ENCODE measurements at places on chromosomes 2 and 18.

DNA sequence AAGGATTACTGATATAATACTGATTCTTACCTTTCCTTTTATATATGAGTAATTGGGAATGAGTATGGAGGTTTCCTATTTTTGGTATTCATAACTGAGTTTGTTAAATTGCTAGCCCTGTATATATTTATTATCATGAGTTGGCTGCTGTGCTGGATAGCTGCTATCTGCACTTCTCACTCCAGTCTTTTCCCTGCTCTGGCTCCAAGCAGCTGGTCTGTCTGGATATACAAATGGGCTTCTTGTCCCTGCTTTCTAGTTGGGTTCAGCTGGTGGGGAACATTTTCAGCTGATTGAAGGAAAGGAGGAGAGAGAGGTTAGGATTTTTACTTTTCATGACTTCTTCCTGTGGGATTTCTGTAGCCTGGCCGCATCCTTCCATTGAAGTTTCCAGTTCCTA is 41.2 kb downstream of the AGFG1 start:
- no peak for DNase-seq

DNA sequence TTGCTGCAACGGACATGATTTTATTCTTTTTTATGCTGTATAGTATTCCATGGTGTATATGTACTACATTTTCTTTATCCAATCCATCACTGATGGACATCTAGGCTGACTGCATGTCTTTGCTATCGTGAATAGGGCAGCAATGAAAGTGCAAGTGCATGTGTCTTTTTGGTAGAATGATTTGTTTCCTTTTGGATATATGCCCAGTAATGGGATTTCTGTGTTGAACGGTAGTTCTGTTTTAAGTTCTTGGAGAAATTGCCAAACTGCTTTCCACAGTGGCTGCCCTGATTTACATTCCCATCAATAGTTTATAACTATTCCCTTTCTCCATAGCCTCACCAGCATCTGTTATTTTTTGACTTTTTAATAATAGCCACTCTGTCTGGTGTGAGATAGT is 99.7 kb upstream of the CRIM1 start:
- no peak for DNase-seq

DNA sequence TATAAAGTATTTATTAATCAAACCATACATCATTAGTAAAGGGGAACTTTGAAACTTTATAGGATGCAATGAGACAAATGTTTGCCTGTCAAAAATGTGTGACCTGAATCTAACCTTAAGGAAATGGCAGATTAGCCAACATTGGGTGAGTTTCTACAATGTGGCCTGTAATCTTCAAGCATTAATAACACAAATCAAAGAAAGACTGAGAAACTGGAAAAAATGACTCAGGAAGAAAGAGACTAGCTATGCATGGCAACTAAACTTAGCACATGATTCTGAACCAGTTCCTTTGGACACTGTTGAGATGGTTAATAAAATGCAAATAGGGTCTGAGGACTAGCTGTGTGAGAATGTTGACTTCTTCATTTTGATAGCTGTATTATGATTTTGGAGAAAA is 628.6 kb upstream of the ID2 start:
- DNase-seq: no peak

GRCh38 chr2:71064754-71065621 is 3.5 kb upstream of the NAGK start:
- DNase-seq: no peak

GRCh38 chr2:235472443-235472842 is 21.4 kb upstream of the AGAP1 start:
- no peak for DNase-seq

DNA sequence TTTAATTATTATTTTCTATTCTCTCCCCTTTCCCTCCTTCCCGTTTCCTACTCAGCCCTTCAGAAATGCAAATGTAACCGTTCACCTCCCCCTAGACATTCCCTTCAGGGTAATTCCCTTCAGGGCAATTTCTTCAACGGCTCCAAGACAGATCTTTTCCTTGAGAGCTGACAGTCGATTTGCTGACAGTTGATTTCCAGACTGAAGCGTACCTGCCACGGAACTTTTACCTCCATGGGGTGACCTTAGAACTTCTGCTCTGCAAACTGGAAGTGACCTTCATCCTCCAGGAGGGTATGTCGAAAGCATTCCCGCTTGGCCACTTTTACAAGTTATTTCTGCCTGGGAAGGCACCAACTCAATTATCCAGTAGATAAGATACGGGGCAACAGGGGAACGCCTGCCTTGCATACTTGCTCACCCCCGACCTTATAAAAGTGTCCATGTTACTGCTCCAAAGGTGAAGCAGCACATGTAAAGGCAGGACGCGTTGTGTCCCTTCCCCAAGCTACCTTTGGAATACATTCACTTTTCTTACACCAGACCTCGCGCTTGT is 18.5 kb downstream of the B3GNT7 start:
- no peak for DNase-seq

GRCh38 chr2:145258903-145259579 is 739.1 kb upstream of the ZEB2 start:
- no peak for DNase-seq

DNA sequence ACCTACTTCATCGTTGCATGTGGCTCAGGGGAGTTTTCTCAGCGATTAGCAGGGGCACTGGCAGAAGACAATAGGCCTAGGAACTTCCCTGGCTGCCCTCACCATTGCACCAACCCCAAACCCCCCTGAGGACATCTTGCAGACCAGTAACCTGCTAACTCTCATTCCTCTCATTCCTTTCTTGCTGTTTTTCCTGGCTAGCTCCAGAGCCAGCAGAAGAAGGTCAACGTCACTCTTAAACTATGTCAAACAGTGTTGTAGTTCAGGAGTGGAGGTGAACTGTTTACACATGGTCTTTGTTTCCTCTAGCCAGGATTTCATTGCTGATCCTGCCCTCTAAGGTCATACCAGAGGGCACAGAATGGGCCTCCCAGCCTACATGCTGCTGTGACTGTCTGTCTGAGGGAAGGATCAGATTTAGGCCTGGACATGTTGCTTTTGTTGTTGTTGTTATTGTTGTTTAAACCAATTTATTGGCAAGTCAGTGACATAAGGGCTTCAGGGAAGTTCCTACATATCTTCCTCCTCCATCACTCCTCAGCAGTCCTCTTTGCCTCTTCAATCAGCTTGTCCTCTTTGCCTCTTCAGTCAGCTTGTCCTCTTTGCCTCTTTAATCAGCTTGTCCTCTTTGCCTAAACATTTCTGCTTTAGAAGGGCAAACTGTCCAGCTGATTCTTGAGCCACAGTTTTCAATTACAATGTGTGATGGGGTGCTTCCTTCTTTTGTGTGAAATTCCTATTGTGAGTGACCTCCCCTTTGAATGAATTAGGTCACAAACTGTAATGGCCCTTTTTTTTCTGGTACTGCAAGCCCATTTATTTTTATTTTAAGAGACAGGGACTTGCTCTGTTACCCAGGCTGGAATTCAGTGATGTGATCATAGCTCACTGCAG is 471.9 kb upstream of the TNP1 start:
- DNase-seq: no peak

GRCh38 chr18:47143899-47144485 is 6.3 kb downstream of the HDHD2 start:
- DNase-seq: no peak

DNA sequence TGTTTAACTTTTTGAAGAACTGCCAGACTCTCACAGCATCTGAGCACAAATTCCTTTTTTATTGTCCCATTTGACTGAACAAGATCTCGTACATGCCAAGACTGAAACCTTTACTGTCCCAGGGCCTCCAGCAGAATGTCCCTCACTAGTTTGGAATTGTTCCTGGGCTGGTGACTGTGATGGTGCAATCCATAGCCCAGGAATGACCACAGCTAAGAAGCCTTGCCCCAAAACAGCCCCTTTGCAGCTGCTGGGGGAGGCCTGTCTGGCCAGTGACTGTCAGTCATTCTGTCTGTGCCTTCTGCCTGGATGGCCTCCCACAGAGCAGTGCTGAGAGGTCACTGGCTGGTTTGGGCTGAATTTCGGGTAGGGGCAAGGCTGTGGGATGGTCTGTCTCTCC is 184.5 kb upstream of the MSH6 start:
- no peak for DNase-seq

GRCh38 chr2:60519231-60519863 is 34.1 kb downstream of the BCL11A start:
- no peak for DNase-seq

GRCh38 chr2:231665245-231666170 is 42.8 kb upstream of the PTMA start:
- no peak for DNase-seq

- no peak for DNase-seq
These were observed 161.3 kb downstream of the SPP2 start for GRCh38 chr2:234211797-234212196.

- DNase-seq: no peak
These were observed 301.9 kb downstream of the ZEB2 start for GRCh38 chr2:144217853-144218633.

GRCh38 chr2:191571163-191571769 is 106.7 kb upstream of the NABP1 start:
- DNase-seq: no peak

DNA sequence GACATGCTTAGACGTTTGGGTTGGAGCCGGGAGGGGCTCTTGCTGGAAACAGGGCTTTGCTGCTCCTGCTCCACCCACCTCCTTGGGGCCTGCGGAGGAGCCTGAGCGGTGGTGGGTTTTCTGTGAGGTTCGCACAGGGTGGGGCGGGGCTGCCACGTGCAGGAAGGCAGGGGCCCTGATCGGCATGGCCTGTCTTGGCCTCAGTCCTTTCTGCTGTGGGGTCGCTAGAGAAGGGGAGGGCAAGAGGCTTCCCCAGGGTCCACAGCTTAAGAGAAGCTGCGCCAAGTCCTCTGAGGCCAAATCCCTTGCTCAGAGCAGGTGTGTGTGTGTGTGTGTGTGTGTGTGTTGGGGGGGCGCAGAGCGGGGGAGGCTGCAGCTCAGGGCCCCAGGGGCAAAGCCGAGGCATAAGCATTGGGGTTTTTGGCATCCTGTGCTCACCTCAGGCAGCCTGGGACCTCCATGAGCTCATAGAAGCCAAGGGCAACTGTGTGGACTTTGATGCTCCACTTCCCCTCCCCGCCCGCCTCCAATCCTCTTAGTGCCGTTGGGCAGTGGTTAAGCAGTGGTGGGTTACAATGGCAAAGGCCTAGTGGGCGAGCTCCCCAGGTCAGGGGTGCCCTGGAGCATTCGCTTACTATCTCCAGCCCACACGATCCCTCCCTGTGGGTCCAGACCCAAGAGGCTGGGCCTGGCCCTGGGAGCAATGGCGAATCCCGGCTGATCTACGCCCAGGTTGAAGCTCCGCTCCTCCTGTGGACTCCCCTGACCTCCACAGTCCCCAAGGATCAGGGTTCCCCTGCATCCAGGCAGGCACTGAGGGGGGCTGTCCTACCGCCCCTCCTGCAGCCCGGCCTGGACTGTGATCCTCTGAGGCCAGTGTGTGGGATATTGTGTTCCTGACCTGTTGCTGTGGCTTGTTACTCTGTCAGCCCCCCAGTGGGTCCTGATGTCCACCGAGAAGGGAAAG is 28.9 kb downstream of the TOGARAM2 start:
- DNase-seq: no peak

- no peak for DNase-seq
These were observed 8.5 kb downstream of the SPEG start for GRCh38 chr2:219443016-219443696.

DNA sequence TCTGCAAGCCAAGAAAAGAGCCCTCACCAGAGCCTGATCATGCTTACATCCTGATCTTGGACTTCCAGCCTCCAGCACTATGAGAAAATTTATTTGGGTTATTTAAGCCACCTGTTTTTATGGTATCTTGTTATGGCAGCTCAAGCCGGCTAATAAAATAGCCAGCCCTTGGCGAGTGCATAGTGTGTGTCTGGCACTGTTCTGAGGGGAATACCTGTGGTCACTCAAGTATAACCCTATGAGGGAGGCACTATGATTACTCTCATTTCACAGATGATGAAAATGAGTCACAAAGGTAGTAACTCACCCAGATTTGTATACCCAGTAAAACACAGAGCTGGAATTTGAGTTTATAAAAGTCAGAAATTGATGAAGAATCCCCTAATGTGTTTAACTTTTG is 556.9 kb upstream of the SETBP1 start:
- no peak for DNase-seq

DNA sequence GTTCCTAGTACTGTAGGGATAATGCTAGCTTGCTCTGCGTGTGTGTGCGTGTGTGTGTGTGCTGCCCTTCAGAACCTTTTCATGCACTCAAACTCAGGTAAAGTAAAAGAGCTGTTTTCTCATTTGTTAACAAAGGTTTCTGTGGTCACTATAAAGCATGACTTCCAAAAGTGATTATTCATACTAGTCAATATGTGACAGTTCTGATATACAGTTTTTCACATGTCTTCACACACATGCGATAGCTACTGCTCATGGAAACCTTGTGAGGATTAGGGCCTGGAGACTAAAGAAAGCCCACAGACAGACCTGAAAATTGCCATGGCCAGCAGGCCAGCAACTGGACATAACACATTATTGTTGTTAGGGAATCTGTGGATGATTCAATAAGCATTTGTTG is 56.9 kb upstream of the NEMP2 start:
- no peak for DNase-seq

DNA sequence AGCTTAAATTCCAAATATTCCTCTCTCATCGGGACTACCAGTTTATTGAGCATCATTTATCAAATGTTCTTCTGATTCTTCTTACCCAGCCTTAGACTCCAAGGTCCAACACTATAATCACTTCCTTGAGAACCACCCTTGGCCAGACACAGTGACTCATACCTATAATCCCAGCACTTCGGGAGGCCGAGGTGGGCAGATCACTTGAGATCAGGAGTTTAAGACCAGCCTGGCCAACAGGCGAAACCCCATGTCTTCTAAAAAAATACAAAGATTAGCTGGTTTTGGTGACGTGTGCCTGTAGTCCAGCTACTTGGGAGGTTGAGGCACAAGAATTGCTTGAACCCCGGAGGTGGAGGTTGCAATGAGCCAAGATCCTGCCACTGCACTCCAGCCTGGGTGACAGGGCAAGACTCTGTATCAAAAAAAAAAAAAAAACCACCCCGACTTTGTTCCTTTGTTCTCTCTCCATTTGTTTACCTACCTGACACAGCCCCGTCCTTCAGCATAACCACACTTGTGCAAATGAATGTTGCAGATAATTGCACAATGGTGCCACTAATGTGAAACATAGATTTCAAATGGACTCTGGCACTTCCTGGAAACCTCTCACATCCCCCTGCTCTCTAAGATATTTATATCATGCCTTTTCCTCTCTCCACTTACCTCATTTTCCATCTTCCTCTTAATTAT is 38.9 kb upstream of the LPIN2 start:
- DNase-seq: no peak

- peak; percentile 50 for DNase-seq
These were observed 24.0 kb upstream of the ITGB6 start for GRCh38 chr2:160224060-160224459.

- DNase-seq: peak; percentile 23
These were observed 42.0 kb downstream of the MCFD2 start for GRCh38 chr2:46873604-46874068.

DNA sequence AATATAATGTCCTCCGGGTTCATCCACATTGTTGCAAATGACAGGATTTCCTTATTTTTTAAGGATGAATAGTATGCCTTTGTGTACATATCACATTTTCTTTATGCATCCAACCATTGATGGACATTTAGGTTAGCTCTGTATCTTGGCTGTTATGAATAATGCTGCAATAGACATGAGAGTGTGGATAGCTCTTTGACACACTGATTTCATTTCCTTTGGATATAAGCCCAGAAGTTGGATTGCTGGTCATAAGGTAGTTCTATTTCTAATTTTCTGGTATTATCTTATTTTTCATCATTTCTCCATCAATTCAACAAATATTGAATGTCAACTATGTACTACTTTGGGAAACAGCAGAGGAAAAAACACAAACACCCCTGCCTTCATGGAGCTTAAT is 423.3 kb downstream of the MTX2 start:
- DNase-seq: no peak

- no peak for DNase-seq
These were observed 176.8 kb downstream of the ZNF407 start for GRCh38 chr18:74774486-74774885.

Measured in stimulated activated CD4-positive, alpha-beta T cell treated with anti-CD3 and anti-CD28 coated beads, Interleukin-4, amount 100 ng/mL, for 24 hours (primary cell).